Activated CD4-positive, alpha-beta T cell treated with anti-CD3 and anti-CD28 coated beads for 24 hours (primary cell): ENCODE measurements at places on chromosomes 4 and X.

DNA sequence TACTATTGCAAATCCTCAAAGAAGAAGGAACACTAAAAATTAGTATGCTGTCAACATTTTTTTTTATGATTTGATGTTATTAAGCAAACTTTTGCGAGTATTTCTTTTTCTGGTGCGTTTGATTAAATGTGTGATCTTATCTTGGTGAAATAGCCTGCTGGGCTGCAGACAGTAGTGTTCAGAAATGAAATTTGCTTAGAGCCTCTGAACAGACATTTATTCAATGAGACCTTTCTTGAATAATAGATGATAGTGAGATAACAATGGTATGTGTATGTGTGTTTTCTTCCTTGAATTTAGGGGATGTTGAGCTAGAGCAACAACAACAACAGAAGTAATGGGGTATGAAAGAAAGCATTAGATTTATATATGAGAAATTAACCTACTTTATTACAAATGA is 12.7 kb downstream of the ADGRL3 start:
- no peak for DNase-seq

- no peak for DNase-seq
These were observed 158.3 kb downstream of the DMD start for GRCh38 chrX:33053001-33053400.

- no peak for DNase-seq
These were observed 113.2 kb upstream of the STX18 start for GRCh38 chr4:4655011-4655410.

DNA sequence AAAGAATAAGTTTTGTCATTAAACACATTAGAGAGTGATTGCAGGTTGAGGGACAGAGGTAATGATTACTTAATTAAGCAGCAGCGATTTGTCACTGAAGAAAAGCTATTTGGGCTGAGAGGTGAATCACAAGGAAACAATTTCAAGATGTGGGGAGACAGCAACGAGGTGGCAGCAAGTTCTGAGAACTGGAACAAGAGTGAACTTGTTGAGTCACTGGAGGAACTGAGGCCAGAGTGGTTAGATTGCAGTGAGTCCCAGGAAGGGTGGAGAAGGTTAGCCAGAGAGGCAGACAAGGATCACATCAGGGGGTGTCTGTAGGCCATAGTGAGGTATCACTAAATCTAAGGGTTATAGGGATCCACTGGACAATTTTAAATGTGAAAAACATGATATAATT is 57.9 kb upstream of the TMPRSS11A start:
- no peak for DNase-seq

DNA sequence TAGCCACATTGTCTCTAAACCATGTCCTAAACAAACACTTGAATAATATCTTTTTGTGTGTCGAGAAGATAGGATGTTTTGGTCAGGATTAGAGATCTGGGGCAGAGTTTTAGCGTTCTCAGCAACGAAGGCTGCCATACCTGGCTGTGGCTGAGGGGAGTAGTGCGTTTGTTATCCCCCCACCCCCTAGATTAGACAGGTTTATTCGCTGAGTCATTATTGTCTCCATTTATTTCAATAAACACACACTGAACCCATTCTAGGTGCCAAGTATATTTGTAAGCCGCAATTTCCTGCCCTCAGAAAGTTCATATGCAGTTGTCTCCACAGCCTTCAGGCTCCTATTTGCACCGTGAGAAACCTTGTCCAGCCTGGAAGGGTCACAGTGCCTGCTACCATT is 1684.8 kb upstream of the TENM3 start:
- DNase-seq: no peak

GRCh38 chr4:141810038-141810711 is 173.8 kb downstream of the IL15 start:
- DNase-seq: no peak

DNA sequence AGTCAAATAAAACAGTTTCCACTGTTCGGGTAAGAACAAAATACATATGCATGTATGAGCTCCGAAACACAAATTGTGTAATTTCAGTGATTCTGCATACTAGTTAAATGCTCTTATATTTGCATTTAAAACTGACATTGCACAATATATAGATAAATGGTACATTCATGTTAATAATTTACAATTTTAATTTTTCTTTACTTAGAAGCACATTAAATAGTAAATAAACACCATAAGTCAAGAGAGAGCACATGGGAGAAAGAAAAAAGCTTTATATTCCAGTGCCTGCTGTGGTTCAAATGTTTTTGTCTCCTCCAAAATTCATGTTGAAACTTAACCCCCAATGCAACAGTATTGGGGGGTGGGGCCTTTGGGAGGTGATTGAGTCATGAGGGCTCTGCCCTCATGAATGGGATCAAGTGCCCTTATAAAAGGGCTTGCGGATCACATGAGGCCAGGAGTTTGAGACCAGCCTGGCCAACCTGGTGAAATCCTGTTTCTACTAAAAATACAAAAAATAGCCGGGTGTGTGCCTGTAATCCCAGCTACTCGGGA is 322.9 kb downstream of the BCOR start:
- DNase-seq: no peak

DNA sequence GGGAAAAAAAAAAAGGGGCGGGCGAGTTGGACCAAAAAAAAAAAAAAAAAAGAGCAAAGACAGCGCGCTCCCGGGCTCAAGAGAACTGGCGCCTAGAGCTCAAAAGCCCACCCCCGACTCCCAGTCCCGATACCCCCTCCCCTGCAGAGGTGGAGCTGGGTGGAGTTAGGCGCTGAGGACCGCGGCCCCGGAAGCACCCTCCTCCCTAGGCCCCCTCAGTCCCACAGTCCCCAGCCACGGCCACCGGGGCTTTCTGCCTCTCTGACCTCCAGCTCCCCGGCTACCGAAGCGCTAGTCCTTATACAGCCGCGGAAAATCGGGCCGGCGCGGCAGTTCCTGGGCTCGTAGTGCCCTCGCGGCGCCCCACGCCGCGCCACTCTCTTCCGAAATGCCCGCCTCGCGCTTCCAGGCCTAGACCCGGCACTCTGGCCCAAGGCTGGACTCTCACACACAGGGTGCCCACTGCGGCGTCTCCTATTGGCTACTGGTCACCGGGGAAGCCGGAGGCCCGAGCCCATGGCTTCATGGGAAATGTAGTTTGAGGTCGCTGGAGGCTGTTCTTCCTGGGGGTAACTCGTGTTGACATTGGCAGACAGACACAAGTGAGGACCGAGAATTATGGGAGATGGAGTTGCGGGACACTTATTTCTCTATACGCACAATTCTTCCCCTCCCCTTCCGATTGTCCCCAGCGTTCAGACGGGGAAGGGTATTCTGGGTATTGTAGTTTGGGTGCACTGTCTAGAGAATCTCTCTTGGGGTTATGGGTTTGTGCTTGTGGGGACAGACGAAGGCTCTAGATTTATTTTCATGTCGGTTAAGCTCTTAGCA is at the start of gene ENOX2:
Gene ENOX2, minus strand, starts transcription at position 427 of the 831 bp plus-strand sequence. CDS start 199,993 bp downstream, outside the sequence.
- peak; percentile 56 for DNase-seq

DNA sequence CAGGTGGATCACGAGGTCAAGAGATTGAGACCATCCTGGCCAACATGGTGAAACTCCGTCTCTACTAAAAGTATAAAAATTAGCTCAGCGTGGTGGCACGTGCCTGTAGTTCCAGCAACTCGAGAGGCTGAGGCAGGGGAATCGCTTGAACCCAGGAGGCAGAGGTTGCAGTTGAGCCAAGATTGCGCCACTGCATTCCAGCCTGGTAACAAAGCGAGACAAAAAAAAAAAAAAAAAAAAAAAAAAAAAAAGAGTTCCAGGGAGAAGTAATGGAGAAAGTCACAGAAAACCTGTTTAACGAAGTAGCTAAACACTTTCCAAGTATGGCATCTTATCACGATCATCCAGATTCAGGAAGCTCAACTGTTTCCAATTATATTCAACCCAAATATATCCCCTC is 10.9 kb downstream of the KLHL4 start:
- DNase-seq: no peak

DNA sequence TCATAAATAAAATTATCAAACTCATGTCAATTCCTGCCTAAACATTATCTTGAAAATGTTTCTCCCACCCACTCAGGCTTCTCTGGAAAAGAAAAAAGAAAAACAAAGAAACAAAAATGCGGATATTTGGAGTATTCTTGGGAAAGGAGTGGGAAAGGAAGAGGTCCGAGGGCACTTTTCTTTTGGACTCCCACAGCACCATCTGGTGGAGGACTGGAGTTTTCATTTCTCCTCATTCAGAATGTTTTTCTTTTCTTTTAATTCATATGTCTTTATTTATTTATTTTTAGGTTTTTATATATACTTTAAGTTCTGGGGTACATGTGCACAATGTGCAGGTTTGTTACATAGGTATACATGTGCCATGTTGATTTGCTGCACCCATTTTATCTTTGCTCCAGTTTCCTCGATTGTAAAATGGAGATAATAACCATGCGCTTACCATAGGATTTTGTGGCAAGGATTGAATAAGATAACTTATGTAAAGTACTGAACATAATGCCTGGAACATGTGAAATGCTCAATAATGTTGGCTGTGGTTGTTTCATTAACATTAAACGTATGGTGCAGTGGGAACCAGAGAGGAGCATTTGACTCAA is 8.0 kb upstream of the KCNE5 start:
- DNase-seq: no peak

- DNase-seq: no peak
These were observed 389.7 kb upstream of the NR3C2 start for GRCh38 chr4:148831945-148832344.

GRCh38 chr4:186752325-186752724 is 28.7 kb upstream of the FAT1 start:
- no peak for DNase-seq

DNA sequence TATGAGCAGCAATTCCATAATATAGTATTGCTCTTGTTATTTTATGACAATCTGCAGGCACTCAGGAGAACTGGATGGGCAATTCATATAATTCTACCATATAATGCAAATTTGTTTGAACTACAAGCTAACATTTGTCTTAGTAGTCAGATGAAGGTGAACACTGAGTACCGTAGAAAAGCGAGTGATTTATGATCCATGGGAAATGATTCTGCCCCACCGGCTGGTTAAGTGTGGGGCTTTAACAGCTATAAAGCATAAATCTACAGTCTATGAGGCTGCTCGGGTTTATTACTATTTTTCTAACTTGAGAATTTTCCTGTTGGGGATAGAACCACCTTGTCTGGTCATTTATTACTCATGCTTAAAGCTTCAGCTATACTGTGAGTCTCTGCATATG is 275.5 kb downstream of the PCDH10 start:
- no peak for DNase-seq

GRCh38 chr4:139453041-139453370 is 915 bp upstream of the RAB33B start:
- DNase-seq: peak; percentile 33

DNA sequence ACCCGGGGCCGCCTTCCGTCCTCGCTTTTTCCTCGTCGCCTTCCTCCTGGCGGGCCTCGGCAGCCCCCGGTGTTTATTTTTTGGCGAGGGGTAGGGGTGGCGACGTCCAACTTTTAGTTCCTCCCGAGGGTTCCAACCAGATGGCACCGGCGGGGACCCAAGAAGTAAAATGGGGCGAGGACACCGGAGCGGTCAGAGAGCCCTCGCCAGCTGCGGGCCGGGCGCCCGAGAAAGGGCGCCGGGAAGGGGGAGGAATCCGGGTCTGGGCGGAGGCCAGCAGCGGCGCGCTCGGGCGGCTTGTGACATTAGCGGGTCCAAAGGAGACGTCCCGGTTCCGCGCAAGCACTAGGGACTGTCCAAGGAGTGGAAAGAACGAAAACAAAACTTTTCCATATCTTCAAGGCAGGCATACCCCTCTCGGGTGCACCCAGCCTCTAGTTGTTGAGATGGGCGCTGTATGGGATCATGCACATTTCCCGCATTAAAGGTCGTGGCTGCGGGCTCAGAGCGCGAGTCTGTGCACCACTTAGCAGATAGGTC is 691 bp upstream of the USP46 start:
- DNase-seq: no peak

GRCh38 chr4:13537011-13537831 is 7.1 kb downstream of the NKX3-2 start:
- DNase-seq: no peak

GRCh38 chrX:109281483-109282275 is 200.2 kb downstream of the GUCY2F start:
- DNase-seq: no peak

- DNase-seq: no peak
These were observed 66.3 kb downstream of the C4orf46 start for GRCh38 chr4:158605393-158605792.

- DNase-seq: no peak
These were observed 173.4 kb upstream of the JADE1 start for GRCh38 chr4:128635955-128636560.

GRCh38 chr4:145679991-145680455 is at the start of gene C4orf51:
Gene C4orf51 (plus strand): TSS chr4:145680146. CDS start chr4:145680204, 58 bp downstream.
- no peak for DNase-seq

DNA sequence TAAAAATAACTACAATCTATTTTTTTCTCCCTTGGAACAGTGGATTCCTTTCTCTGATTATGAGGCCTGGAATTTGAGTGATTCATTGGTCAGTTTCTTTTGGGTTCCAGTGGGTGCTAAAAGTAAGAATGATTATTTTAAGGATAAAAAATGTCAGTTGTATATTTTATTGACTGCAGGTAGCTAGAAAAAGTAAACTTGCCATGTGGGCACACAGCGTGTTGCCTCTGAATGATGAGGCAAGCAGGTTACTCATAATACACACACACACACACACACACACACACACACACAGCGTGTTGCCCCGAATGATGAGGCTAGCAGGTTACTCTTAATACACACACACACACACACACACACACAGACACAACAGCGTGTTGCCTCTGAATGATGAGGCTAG is 13.8 kb downstream of the GALNT7 start:
- no peak for DNase-seq

- no peak for DNase-seq
These were observed 51.3 kb downstream of the SPOCK3 start for GRCh38 chr4:167183036-167183435.

DNA sequence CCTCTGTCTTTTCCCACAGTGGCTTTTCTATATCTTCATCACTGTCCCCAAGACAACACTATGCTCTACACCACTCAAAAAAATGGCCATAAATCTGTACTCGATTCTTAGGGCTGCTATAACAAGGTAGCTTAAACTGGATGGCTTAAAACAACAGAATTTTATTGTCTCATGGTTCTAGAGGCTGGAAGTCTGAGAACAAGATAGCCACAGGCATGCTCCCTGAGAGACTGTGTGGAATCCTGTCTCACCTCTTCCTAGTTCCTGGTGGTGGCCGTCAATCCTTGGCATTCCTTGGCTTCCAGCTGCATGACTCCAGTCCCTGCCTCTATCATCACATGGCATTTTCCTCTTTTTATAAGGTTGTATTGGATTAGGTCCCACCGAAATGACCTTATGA is 70.7 kb upstream of the DCLK2 start:
- no peak for DNase-seq

DNA sequence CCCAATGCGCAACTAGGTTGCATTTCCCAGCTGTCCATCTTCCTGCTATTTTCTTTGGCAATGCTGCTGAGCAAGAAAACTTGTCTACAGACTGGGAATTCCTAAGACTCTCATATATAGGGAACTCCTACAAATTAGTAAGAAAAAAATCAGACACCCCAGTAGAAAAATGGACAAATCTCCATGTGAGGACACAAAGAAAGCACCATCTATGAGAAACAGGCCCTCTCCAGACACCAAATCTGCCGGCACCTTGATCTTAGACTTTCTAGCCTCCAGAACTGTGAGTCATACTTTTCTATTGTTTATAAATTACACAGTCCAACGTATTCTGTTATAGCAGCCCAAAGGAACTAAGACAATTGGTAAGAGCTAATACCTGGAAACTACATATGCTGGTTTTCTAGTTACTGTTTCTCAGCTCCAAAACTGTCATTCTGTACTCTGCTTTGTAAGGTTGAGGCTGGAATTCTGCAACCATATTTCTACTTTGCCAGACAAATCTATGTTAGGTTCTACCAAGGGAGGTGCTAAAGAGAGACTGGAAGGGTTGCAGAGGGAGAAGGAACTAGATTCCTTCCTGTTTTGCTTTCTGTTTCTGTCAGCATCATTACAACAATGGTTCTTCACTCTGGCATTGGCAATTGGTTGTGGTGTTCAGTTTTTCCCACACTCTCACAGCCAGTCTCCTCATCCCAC is 35.7 kb upstream of the FAM241A start:
- no peak for DNase-seq
